ENCODE measurements at places on chromosomes 12 and 14.
A peak's percentile ranks its signal among the peaks of the same experiment; 100 is the strongest.

GRCh38 chr14:82398256-82398655 is 864.6 kb upstream of the SEL1L start:
- DNase-seq = no peak

DNA sequence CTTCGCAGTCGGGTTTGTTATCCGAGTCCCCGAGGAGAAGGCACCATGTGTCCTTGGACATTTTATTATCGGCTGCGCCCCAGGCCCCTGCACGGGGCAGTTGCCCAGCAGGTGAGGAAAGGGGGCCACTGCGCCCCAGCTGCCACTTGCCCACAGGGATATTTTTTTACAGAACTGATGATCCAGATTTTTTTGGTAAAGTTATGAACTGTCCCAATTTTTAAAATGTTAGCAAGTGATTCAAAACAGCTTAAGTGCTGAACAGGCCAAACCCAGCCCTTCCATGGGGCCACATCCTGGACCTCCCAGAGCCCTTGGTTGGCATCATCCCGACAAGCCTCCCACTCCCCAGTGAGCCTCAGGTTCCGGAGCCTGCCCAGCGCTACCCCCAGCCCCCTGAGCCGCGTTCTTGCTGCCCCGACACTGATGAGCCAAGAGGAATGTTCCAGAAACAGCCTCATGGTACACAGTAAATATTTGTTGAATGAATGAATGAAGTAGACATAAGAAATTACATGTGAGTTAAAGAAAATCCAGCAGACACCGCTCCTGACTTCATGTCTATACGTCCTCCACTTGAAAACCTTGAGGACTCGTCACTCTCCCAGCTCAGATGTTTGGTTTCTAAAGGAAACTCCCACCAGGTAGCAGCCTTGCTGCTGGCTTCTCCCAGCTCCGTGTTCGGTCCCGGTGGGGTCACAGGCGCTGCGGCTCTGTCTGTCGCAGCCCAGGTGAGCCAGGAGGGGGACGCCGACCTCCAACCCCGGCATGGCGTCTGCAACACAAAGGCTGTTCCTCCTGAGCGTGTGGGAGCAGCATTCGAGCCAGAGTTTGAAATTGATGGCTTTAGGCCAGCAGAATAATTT is 88.5 kb downstream of the ADGRD1 start:
- no peak for DNase-seq

DNA sequence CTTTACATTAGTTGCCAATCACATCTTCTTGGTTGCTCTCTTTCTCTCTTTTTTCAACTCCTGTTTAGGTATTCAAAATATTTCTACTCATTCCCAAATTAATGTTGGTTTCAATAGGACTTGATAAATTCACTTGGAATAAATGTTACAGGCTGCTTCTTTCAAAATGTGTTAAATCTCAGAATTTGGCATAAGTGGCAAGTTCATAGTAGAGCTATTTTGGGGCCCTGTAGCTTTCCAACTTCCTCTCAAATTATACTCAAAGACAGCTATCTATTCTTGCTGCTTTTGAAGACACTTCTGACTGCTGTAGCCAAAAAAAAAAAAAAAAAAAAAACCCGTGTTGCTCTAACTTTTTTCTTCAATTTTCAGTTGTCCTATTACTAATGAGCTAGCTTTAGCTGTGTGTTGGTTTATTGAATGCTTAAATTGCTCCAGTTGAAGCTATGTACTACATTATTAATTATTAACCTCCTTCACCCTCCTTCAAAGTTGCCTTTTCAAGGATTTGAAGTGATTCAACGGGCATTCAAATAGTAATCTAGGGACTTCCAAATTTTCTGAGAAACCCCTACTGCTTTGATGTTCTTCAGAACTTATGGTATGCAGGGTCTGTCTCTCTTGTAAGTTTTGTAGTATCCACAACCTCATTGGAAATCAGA is 554.6 kb upstream of the FLRT2 start:
- no peak for DNase-seq

DNA sequence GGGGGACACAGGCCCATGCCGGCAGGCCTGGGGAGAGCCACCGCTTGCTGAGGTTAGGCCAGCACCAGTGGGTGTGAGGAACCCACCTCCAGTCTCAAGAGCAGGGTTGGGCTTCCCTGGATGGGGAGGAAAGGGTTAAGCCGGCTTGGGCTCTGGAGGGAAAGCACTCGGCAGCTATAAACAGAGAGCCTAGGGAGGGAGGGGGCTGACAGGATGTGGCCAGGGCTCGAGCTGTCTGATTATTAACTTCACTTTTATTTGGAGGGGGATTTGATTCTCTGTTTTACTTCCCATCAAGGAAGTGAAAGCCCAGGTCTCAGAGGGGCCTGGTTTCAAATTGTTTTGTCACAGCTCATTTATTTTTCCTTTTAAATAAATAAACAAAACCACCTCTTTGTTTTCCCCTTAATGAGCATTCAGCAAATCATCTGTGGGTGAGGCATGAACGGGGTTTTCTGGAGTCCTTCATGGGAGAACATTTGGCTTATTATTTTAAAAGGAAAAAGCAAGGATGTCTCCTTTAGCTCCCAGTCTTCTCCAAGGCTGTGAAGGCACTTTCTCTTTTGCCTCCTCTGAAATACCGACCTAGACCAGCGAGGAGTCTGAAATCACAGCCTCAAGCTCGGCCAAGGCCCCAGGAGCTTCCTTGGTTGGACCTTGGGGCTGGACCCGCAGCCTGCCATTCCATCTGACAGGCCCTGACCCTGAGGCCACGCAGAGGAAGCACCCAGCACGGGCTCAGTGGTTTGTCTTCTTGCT is 21.9 kb upstream of the ZFP36L1 start:
- peak; percentile 85 for DNase-seq

DNA sequence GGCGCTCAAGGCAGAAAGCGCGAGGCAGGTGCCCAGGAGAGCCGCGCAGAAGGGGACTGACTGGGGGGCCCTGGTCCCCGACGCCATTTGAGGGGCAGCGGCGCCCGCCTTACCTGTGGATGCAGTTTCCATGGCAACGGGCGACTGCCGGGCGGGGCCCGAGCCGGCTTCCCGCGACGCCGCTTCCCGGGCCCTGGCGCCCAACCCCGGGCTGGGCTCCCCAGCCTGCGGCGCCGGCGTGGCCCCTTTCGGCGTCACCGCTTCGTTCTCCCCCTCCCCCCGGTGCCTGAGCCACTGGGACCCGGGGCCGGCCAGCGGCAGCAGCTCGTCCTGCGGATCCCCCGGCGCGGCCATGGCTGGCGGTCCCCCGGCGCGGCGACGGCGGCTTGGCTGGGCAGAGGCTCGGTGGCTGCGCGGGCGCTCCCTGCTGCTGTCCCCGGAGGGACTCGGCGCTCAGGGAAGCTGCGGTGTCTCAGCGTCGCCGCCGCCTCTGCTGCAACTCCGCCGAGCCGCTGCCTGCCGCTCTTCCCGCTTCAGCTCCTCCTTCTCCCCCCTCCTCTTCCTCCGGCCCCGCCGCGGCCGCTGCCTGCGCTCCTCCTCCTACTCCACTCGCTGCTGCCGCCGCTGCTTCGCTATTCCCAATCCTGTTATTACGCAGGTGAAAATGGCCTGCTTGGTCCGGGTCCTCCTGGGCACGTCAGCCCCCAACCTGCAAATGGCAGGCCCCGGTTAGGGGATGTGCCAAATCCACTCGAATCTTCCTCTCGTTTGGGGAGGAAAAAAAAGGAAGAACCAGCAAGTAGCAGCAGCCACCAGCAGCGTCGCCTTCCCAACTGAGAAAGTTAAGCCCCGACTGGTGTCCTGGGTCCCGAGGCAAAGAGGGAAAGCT is at the start of gene RTN1:
Gene RTN1, minus strand, starts transcription at position 500 of the 889 bp plus-strand sequence. Its CDS starts 146 bp downstream, at position 354.
- DNase-seq = peak; percentile 69

DNA sequence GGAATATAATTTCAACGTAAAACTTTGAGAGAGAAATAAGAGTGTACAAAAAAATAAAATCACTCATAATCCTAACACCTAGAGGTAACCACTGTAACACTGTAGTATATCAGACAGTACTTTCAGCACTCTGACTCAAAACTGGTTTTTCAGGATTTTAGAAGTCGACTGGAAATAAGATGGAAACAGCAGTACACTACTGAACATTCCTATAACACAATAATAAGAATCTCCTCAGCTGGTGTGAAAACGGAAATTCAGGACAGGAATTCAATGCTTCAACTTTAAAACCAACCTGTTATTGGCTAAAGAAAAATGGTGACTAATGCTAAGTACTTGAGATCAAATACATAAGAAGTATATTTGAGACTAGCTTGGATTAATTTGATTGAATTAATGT is 12.3 kb upstream of the PITPNM2 start:
- DNase-seq = no peak

DNA sequence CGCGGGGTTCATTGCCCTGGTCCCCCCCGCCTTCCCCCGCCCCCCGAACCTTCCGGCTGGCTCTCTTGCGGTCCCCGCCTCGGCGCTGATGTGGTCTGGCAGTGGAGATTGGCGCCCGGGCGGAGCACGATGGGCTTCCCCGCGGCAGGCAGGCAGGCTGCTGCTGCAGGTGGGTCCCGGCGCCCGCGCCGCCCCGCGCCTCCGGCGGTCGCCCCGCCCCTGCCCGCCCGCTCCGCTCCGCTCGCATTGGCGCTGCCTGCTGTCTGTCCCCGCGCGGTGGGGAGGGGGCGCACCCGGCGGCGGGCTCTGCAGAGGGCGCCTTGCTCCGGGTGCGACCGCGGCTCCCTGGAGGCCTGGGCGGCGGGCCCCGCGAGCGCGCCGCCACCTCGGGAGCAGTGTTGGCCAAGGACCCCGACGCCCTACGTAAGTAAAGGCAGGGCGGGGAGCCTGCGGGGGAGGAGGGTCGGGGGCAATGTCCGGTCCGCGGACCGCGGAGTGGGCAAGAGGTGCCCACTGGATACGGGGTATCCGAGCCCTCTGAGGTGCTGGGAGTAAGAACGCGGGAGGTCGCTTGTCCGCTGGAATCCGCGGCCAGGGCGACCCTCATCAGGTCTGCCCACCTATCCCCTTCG is at the start of gene AKAP5:
Gene AKAP5, plus strand, starts transcription at position 309 of the 632 bp plus-strand sequence. CDS start 2,896 bp downstream, outside the sequence.
- DNase-seq = peak; percentile 40

DNA sequence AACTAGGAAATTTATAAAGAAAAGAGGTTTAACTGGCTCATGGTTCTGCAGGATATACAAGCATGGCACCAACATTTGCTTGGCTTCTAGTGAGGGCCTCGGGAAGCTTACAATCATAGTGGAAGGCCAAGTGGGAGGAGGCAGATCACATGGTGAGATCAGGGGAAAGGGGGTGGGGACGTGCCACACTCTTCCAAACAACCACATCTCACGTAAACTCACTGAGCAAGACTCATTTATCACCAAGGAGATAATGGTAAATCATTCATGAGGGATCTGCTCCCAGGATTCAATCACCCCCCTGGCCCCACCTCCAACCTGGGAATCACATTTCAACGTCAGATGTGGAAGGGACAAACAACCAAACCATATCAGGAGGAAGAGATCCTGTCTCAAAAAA is 35.8 kb downstream of the NUMB start:
- DNase-seq = no peak

DNA sequence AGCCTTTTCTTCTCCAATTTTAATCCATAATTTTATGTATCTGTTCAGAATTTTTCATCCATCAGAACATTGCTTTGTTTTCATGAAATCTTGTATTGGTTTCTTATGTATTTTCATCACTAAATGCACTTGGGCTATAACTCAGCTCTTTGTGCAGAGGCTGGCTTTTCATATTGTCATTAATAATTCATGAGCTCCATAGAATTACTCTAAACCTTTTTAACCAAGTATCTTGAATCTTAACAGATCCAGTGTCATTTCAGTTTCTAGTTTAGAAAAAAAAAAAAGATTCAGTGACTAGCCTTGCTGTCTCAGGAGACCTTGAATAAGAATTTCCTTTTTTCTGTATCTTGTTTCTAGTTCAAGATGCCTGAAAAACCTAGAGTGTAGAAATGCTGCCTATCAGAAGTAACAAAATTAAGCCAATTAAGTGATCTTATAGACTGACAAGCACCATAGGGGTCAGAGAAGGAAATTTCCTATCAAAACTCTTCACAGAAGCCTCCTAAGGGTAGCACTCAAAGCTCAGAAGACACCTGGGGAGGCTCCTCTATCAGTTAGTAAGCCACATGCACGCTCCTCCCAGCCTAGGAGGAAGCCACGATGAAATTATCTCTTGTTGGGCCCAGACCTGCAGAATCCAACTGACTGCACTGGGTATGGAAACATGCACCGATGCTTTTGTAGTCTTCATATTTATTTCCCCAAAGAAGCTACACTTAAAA is 163.4 kb downstream of the KICS2 start:
- no peak for DNase-seq

DNA sequence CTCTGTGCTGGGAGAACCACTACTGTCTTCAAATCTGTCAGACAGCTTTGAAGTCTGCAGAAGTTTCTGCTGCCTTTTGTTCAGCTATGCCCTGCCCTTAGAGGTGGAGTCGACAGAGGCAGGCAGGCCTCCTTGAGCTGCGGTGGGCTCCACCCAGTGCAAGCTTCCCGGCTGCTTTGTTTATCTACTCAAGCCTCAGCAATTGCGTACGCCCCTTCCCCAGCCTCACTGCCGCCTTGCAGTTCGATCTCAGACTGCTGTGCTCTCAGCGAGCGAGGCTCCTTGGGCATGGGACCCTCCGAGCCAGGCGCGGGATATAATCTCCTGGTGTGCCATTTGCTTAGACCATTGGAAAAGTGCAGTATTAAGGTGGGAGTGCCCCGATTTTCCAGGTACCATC is 25.1 kb upstream of the KLRB1 start:
- DNase-seq = no peak

- no peak for DNase-seq
These were observed 85.7 kb downstream of the SAMD4A start for GRCh38 chr14:54652605-54653052.

DNA sequence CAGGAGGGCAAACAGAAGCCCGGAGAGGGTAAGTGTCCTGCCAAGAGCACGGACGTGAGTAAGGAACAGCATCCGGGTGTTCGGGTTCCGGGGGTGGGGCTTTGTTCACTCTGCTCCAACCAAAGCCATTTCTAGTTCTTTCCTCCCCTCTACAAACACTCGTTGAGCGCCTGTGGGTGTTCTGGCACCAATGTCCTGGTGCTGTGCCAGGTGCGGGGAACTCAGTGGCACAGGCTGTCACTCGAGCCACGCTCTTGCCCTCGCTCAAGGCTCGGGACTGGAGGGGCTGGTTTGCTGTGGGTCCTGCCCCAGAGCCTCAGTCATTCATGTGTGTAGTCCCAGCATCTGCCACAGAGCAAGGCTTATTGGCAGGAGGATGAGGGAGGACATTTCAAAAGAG is 157.5 kb downstream of the CALM1 start:
- DNase-seq = no peak

- DNase-seq = no peak
These were observed 1108.6 kb downstream of the LRFN5 start for GRCh38 chr14:42715316-42715715.

DNA sequence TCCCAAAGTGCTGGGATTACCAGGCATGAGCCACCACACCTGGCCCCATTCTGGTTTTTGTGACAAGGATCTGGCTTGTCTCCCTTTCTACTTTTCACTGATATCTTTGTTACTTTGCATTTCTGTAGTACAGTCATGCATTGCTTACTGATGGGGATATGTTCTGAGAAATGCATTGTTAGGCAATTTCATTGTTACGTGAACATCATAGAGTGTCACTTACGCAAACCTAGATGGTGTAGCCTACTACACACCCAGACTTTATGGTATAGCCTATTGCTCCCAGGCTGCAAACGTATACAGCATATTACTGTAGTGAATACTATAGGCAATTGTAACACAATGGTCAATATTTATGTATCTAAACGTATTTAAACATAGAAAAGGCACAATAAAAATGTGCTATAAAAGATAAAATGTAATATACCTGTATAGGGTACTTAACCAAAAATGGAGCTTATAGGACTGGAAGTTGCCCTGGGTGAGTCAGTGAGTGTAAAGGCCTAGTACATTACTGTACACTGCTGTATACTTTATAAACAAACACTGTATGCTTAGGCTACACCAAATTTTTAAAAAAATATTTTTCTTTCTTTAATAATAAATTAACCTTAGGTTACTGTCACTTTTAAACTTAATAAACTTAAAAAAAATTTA is 16.0 kb downstream of the MRPL42 start:
- no peak for DNase-seq
